Caco-2 (cell line): ENCODE measurements at places on chromosomes 2 and 18. TPM values are rescaled to one million over a fixed set of nuclear protein-coding genes. Genes with fewer than 3 reads are reported as not detected.

DNA sequence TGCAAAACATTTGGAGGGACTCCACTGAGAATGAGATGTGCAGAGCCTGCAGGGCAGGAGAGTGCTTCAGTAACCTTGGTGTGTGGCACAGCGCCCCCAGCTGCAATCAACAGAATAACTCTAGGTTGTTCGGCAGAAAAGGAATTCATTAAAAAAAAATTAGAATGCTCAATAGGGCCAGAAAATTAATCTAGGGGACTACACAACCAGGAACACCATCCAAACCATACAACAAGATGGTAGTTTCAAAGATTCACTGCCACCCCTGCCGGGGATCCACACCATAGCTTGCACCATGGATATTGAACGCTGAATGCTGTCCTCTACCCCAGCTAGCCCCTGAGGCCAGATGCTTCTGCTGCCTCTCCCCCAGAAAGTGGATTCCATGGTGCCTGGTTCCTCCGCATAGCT, 50.1 kb downstream of the THUMPD2 start:
- peaks cover 26% of the 10 kb centered on the region for H3K4me1 ChIP-seq
- no peak overlapping the region for H3K27ac ChIP-seq
- H3K36me3 ChIP-seq = no peaks in the 10 kb centered on the region; the same call in 1 of the 2 replicates
- H3K4me3 ChIP-seq = no peak overlapping the region

The MSH6 gene
- 93.8 and 108 TPM in 2 replicates for total RNA-seq

- H3K4me1 ChIP-seq = no peaks in the 10 kb centered on the region
- no peaks in the 10 kb centered on the region for H3K36me3 ChIP-seq
- no peak overlapping the region for H3K4me3 ChIP-seq
- no peak for DNase-seq
Measured at GRCh38 chr2:182586426-182586825, 129.6 kb upstream of the DNAJC10 start.

GRCh38 chr2:222249444-222249843, 49.4 kb downstream of the PAX3 start:
- no peaks in the 10 kb centered on the region for H3K27me3 ChIP-seq
- no peak for DNase-seq
- H3K4me3 ChIP-seq = no peak overlapping the region
- no peaks in the 10 kb centered on the region for H3K4me1 ChIP-seq
- H3K27ac ChIP-seq = no peak overlapping the region
- no peaks in the 10 kb centered on the region for H3K36me3 ChIP-seq

The RPRD1A gene
- 18.9 and 21.1 TPM in 2 replicates for total RNA-seq

The ZBTB7C gene
- 0.18 and 0.39 TPM in 2 replicates for total RNA-seq

- H3K4me3 ChIP-seq = no peak overlapping the region
- peaks cover 14% of the 10 kb centered on the region for H3K4me1 ChIP-seq
- H3K27ac ChIP-seq = no peak overlapping the region
- H3K27me3 ChIP-seq = no peaks in the 10 kb centered on the region
- no peaks in the 10 kb centered on the region for H3K36me3 ChIP-seq
- DNase-seq = no peak
Measured at GRCh38 chr2:159382447-159383028, 96.0 kb upstream of the WDSUB1 start.

- H3K27me3 ChIP-seq = no peaks in the 10 kb centered on the region
- no peak overlapping the region for H3K27ac ChIP-seq
- H3K4me1 ChIP-seq = peaks cover 12% of the 10 kb centered on the region
- DNase-seq = no peak
- H3K36me3 ChIP-seq = no peaks in the 10 kb centered on the region
Measured at GRCh38 chr2:46116553-46116991, 180.6 kb upstream of the EPAS1 start.

DNA sequence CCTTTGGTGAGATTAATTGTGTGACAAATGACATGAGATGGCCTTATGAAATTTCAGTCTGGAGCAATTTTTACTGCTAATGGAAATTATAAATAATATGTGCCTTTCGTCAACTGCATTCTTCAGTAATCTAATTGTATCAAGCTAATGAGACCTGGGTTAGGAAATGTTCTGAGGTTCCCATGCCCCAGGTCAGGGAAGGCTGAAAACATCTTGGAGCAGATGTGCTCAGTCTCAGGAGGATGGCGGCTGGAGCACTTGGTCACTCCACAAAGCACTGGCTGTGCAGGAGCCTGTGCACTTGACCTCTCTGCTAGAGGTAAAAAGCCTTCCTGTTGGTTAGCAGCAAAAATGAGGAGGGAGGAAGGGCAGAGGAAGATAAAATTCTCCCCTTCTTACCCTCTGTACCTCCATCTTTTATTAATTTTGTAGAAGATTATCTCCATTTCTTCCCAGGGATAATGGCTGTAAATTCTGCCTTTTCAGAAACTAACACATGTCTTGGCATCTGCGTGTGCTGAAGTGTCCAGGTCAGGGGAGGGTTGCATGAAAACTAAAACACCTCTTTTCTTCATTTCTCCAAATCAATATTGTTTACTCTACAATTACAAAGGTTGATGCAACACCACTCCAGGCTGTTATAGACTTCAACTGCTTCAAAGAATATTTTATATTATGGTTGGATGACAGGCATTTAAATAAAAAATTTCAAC, 1606.4 kb upstream of the ACVR2A start:
- no peak overlapping the region for H3K27ac ChIP-seq
- no peaks in the 10 kb centered on the region for H3K36me3 ChIP-seq
- no peaks in the 10 kb centered on the region for H3K4me1 ChIP-seq
- DNase-seq = no peak
- no peaks in the 10 kb centered on the region for H3K27me3 ChIP-seq
- H3K4me3 ChIP-seq = no peak overlapping the region

- no peaks in the 10 kb centered on the region for H3K36me3 ChIP-seq
- DNase-seq = no peak
- H3K27me3 ChIP-seq = no peaks in the 10 kb centered on the region
- no peaks in the 10 kb centered on the region for H3K4me1 ChIP-seq
- no peak overlapping the region for H3K27ac ChIP-seq
Measured at GRCh38 chr2:218615868-218616315, 8.2 kb downstream of the PLCD4 start.

DNA sequence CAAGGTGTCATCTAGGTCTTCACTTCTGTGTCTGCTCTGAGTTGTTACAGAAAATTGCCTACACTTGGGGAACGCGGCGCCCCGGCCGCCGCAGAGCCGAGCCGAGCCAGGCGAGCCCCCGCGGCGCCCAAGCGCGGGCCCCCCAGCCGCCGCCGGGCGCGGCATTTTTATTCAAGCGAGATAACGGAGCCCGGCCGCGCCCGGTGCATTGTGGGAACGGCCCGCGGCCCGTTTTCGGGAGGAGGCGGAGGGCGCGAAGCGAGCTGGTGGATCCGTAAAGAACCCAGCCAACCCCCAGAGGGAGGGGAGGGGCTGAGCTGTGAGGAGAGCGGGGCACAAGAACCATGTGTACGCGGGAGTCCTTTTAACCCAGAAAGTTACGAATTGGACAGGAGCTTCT, 191.8 kb downstream of the FTCDNL1 start:
- no peaks in the 10 kb centered on the region for H3K4me1 ChIP-seq
- DNase-seq = peak; percentile 45
- no peak overlapping the region for H3K27ac ChIP-seq
- no peaks in the 10 kb centered on the region for H3K36me3 ChIP-seq
- H3K4me3 ChIP-seq = peak overlapping the region; percentile 33

The TBR1 gene
- 0.07 and 0.11 TPM in 2 replicates for total RNA-seq
